HT-29 (cell line): ENCODE measurements at places on chromosomes 12 and 14. TPM values are rescaled to one million over a fixed set of nuclear protein-coding genes. Genes with fewer than 3 reads are reported as not detected.
A peak's percentile ranks its signal among the peaks of the same experiment; 100 is the strongest.

Gene ANKRD33
- not detected in 2 replicates for total RNA-seq

GRCh38 chr12:88947486-88948043 is 367.3 kb upstream of the KITLG start:
- DNase-seq: no peak

GRCh38 chr12:54489857-54490256 is 7.7 kb upstream of the NCKAP1L start:
- no peak for DNase-seq

GRCh38 chr12:10235761-10236631 is 23.3 kb downstream of the GABARAPL1 start:
- DNase-seq: peak; percentile 65
